ENCODE measurements at places on chromosomes 7 and 10.

- DNase-seq, result no peak
Observed at GRCh38 chr10:28558923-28559508, 26.1 kb downstream of the WAC start.

DNA sequence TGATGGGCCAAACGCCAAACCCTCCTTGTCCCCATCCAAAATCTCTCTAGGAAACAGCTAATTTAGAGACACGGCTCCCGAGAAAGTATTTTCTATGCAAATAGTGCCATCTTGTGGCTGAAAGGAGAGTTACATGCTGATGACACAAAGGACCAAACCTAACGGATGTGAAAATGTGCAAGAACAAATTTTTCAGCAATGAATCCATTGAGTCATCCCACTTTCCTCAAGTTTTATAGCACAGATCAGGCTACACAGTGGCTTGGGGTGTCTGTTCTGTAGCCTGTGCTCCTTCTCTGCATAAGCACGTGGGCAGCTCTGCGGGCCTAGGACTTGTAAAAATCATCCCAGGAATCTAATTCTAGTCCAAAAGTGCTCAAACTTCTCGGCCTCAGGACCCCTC is 154.8 kb upstream of the PRR15 start:
- no peak for DNase-seq

DNA sequence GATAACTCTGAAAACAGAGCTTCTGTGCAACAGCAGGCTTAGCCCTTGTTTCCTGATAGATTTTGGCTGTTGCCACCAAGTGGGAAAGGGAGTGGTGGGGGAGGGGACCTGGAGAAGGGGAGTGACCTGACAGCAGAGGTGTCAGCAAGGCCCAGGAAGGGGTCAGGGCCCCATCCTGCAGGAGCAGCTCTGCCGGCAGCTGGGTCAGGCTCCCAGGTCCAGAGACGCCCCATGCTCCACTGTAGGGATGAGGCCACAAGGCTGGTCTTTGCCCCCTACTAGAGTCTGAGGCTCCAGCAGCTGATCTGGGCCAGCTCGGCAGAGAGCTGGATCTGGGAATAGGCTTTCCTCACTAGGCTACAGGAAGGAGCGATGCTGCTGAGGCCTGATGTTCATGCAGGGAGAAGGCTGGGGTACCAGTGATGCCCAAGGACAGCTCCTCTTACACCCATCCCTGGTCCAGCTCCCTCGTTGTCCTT is 44.0 kb upstream of the ZMIZ1 start:
- DNase-seq, result no peak

- no peak for DNase-seq
Observed at GRCh38 chr10:80025281-80025680, 53.2 kb upstream of the TMEM254 start.

Measured in activated effector memory CD4-positive, alpha-beta T cell treated with Interleukin-2 at 50 U/mL for 16 hours (primary cell).